ENCODE measurements at places on chromosomes 7 and 10. TPM values are rescaled to one million over a fixed set of nuclear protein-coding genes. Genes with fewer than 3 reads are reported as not detected.

GRCh38 chr7:78620920-78621319 lies 822.3 kb downstream of the PHTF2 start:
- peak; percentile 32 for DNase-seq

DNA sequence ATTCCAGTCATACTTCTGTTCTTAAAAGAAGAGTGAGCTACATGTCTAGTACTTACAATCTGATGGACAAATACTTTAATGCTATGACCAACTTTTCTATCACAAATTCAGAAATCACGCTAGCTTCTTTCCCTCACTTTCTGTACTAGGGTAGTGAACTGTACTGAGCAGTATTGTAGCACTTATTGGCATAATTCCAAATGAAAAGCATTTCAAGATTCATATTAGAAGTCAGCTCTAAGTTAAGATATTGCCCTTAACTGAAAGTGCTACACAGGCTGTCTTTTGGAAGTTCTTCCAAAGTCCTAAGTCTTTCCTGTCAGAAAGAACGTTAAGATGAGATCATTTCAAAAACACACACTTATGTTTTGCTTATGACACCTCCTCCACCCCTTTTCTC lies 13.4 kb downstream of the P4HA1 start:
- DNase-seq = no peak

GRCh38 chr10:529468-530230 lies 159.8 kb downstream of the DIP2C start:
- DNase-seq = no peak

The CTBP2 gene
- 90.3 TPM for polyA plus RNA-seq

Measured in right renal pelvis (tissue), 4 donors.